ENCODE measurements at places on chromosomes 1 and 21.

GRCh38 chr1:41400225-41400624 is 39.0 kb downstream of the FOXO6 start:
- no peak for DNase-seq

DNA sequence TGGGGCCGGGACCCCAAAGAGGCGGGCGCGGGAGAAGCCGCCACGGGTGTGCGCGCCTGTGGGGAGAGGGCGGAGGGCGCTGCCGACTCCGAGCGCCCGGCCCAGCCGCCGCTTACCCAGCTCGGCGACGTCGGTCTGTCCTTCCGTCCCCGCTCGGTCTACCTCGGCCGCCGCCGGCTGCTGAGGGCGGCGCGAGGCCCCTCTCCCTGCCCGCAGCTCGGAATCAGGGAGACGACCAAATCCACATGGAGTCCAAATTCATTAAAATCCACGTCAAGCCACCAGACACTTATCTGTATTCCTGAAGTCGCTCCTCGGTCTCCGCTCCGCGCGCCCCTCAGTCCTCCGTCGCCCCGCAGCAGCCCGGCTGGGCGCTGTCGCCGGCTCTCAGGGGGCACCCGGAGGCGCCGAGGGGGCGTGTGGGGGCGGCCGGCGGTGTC is 637 bp downstream of the PLXNA2 start:
- DNase-seq, result no peak

DNA sequence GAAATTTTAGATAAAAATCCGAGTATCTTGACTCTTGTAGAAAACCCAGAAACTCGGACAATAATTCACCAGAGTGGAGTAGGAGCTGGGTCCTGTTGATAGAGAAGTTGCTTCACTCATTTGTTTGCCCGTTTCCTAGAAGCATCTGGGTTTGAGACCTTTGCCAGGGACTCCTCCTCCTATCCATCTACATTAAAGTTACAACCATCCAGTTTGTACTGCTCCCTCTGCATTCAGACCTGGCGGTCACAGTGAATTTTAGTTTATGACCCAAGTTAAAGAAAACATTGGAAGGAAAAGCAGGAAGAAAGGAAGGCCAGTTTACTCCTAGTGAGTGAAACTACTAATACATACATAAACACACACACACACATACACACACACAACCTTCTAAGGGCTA is 64.6 kb downstream of the CLDN17 start:
- no peak for DNase-seq

DNA sequence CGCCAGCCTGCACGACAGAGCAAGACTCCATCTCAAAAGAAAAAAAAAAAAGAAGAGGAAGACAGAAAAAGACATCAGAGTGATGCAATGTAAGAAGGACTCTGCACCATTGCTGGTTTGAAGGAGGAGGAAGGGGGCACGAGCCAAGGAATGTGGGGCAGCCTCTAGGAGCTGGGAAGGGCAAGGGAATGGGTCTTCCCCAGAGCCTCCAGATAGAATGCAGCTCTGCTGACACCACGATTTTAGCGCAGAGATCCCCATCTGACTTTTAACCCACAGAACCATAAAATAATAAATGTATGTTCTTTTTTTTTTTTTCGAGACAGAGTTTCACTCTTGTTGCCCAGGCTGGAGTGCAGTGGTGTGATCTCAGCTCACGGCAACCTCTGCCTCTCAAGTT is 33.9 kb upstream of the LAMC2 start:
- DNase-seq, result no peak

DNA sequence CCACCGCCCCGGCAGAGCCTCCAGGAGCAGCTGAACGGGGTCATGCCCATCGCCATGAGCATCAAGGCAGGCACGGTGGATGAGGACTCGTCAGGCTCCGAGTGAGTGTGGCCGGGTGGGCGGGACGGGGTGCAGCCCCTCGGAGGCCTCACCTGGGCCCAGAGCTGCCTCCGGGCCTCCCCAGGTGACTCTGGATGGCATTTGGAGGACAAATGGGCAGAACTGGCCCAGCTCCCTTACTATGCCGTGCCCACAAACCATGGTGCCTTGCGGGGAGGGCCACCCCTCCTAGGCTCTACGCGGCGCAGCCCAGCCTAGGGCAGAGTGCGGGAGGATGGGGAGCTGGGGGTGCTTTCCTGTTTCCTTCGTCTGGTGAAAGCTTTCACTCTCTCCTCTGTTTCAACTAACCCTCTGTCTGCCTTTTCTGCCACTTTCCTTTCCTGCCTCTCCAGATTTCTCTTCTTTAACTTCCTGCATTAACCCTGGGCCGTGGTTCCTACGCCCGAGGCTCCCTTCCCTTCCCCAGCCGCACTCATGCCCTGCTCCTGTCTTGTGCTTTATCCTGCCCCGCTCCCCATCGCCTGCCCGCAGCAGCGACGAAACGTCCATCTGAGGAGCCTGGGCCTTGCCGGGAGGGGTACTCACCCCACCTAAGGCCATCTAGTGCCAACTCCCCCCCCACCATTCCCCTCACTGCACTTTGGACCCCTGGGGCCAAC is 9.2 kb downstream of the PSRC1 start:
- DNase-seq, result no peak

DNA sequence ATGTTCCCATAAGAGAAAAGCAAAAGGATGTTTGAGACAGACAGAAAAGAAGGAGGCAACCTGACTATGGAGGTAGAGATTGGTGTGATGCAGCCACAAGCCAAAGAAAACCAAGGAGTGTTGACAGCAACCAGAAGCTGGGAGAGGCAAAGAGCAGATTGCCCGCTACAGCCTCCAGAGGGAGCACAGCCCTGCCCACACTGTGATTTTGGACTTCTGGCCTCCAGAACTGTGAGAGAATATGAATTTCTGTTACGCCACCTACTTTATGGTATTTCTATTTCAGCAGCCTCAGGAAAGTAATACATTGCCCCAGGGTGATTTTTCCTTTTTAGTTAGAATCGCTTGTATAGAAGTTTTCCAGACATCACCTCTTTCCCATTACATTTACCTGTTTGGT is 28.4 kb downstream of the SLAMF6 start:
- DNase-seq, result no peak

DNA sequence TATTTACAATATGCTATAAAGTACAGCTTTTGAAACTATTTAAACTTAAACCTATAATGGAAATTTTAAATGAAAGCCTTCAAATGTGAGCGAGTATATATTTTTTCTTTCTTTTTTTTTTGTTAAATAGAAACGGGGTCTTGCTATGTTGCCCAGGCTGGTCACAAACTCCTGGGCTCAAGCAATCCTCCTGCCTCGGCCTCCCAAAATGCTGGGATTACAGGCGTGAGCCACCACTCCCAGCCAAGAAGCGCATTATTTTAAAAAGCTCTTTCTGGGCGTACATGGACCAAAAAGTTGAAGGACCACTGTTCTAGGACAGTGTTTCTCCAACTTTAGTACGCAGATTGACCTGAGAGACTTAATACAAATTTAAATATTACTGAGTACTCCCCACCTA is 87.5 kb downstream of the TRIM33 start:
- no peak for DNase-seq

DNA sequence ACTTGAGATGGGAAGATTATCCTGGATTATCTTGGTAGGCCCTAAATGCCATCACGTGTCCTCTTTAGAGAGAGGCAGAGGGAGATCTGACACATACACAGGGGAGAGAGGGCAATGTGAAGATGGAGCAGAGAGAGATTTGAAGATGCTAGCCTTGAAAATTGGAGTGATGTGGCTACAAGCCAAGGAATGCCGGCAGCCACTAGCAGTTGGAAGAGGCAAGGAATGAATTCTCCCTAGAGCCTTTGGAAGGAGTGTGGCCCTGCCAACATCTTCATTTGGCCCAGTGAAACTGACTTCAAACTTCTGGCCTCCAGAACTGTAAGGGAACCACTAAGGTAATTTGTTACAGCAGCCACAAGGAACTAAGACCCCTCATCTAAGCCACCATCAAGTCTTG is 8.9 kb upstream of the CAMTA1 start:
- DNase-seq, result no peak

- DNase-seq, result no peak
These were observed 8.7 kb upstream of the TDRD10 start for GRCh38 chr1:154493276-154493675.

DNA sequence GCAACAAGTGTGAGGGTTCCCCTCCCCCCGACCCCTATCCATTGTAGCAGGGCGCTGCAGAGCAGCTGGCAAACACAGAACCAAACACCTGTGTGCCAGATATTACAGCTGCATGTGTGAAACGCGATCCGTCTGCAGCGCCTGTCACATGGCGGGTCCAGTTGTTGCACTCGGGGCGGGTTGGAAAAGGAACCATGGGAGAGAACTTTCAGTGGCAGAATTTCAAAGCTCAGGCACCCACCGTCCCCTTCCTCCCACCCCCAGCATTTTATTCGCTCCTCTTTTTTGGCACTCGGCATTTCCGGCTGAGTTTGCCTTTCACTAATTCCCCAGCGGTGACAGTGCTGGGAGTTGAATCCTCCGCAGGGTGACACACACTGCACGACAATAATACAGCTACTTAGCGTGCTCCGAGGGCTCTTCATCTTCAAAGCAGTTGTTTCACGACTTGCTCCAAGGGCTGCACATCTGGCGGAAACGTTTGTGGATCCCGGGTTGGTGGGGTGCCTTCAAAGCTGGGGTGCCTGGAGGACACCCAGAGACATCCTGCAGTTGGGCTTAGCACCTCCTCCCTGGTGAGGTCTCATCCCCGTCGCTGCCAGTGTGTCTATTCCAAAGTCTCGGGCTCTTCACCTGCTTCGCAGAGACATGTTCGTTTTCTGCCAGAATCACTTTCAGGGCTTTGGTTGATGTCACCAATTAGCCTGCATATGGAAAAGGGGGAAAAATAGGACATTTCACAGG is 180.7 kb downstream of the ZBTB18 start:
- no peak for DNase-seq

- DNase-seq, result no peak
These were observed 1.0 kb downstream of the CCDC181 start for GRCh38 chr1:169426174-169426705.

DNA sequence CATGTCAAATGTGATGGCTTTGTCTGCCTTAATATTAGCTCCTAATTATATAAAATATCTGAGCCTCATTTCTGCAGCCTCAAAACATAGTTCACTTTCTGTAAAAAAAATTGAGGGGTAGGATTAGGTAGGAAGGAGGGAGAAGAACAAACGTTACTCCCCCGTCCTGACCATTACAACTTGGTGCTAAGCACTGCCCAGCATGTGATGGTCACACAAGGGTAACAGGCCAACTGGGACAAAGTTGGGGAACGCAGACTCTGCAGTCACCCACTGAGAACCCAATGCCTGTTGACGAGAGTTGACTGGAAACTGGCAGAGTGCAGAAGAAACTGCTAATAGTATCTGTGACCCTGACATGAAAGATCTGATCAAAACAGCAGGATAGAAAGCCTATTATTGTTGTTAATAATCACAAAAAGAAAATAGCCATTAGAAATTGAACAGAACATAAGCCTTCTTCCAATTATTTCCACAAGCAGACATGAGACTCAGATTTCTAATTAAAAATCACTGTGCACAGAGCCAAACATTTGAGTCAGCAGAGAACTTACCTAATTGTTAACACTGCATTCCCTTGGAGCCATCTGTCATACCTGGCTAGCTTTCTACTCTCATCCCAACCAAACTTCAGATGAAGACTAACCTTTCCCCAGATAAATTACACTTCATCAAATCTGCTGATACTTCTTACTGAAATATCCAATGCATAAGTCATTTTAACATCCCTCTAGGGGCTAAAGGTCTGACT is 5.5 kb downstream of the SORT1 start:
- DNase-seq, result no peak

DNA sequence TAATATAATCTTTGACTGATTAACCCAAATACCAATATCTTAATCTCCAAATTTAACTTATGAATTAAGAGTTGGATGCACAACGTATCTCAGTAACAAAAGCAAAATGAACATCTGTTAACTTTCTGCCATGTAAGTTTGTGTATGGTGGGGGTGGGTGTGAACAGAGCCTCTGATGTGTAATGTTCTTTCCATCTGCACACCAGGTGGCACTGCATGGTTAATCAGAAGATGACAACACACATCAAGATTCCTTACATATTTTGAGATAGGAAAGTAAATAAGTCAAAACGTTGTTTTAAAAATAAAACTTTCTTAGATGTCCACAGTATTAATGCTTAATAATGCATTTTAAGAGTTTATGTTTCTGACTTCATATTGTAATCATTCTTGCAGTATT is 251.9 kb downstream of the DPYD start:
- peak; percentile 20 for DNase-seq

DNA sequence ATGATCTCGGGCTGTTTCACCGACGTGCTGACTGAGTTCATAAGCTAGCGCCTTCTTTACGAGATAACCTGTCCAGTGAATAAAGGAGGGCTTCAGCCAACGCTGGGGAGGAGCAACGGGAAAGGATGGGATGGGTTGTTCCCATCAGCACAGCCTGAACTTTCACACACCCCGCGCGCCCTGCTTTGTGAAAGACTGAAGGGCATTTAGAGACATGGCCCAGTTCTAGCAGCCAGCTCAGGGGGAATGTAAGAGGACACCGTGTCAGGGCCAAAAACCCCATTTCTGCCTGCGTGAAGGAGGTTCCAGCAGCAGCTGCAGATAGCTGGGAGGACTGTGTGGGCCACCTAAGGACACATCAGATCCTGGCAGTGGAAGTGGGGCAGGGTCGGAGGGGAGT is 255.1 kb upstream of the RAB4A start:
- no peak for DNase-seq

- DNase-seq, result no peak
These were observed 4.0 kb upstream of the BRWD1 start for GRCh38 chr21:39317134-39318090.

DNA sequence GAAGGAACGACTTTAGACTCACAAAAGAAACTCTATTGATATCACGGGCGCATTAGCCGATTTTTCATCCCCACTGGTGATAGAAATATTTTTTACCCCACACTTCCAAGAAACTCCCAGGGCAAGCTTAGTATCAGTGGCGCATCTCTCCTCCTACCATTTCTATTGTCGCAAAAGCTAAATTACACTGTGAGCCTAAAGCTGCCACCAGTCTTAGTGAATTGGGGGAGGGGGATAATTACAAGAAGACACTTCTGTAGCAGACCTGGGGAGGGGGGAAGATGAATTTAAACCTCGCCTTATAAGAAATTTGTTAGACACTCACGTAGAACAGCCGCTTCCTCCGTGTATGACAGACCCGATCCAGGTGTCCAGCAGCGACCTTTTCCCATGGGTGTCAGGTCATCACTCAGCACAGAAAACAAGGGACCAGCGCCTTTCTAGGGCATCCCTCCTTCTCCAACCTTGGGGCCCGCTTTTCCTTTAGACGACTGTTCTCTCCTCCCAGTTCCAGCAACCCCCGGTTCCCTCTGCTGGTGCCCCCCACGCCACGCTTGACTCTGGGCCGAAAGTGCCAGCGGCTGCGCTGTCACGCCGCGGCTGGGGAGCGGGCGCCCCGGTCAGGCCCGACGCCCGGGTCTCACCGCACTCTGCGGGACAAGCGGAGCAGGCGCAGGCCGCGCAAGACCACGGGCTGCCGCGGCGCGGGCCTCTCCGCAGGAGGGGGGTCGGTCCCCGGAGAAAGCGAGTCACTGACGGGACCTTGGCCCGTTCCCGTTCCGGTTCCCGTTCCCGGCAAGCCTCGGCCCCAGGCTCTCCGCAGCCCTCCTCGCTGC is 821 bp downstream of the PHC2 start:
- no peak for DNase-seq

Measured in HTR-8/SVneo (cell line).